CD4-positive, alpha-beta T cell treated with Interferon gamma for 1 hour (primary cell): ENCODE measurements at places on chromosomes 1 and 21.

DNA sequence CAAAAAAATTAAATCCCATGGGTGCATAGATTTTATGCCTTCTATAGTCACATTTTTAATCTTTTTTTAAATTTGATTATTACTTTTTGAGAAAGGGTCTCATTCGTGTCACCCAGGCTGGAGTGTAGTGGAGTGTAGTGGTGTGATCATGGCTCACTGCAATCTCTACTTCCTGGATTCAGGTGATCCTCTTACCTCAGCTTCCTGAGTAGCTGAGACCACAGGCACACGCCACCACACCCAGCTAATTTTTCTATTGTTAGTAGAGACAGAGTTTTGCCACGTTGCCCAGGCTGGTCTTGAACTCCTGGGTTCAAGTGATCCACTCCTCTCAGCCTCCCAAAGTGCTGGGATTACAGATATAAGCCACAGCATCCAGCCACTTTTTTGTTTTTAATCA is 10.4 kb downstream of the CBR3 start:
- no peak for DNase-seq

- DNase-seq: no peak
Measured at GRCh38 chr1:11788549-11789053, 17.2 kb downstream of the MTHFR start.

DNA sequence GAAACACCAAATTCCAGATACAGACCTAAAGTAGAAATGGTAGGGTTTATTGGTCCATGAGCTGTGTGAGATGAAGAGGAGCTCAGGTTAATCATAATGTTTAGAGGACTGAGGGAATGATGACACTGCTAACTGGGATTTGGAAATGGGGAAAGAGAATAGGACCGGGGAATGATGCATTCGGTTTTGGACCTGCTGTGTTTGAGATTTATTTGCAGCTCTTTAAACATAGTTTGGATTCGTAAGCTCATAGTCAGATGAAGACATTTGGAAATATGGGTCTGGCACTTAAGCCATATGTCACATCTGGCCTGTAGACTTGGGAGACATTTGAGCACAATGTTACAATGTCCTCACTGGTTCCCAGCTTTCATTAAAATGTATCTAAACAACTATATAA is 127.9 kb upstream of the DUSP10 start:
- no peak for DNase-seq

- no peak for DNase-seq
Measured at GRCh38 chr1:165858364-165858823, 31.0 kb downstream of the UCK2 start.

- DNase-seq: no peak
Measured at GRCh38 chr21:28442085-28442484, 550.6 kb downstream of the LTN1 start.

GRCh38 chr1:204410688-204411450 is 748 bp downstream of the PPP1R15B start:
- DNase-seq: no peak

DNA sequence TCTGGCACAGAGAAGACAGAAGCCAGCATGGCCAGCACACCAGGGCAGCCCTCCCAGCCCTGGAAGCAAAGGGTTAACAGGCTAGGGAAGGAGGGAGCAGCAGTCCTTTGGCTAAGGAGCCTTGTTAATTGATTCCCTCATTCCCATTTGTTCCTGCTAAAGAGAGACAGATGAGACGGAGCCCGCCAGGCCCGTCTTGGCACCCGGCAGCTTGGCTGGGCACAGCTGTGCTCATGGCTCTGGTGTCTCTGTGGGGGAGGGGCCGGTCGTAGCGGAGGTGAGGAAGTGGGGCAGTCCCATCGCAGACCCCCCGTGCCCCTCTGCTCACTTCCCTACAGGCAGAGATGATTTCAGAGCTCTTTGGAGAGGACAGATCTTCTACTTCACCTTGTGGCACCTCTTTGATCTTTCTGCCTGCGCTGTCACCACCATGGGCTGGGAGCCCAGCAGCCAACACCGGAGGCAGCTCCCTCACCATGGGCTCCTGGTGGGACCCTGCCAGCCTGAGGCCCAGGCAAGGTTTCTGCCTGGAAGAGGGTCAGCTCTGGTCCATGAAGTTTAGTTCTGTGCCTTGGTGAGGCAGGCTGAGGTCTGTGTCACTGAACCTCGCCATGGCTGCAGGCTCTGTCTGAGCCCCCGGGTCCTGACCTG is 38.0 kb downstream of the FOXO6 start:
- no peak for DNase-seq

- DNase-seq: no peak
Measured at GRCh38 chr1:179812501-179813292, 64.9 kb downstream of the TOR1AIP2 start.

GRCh38 chr1:23111600-23112535 is 56.8 kb downstream of the LUZP1 start:
- no peak for DNase-seq

DNA sequence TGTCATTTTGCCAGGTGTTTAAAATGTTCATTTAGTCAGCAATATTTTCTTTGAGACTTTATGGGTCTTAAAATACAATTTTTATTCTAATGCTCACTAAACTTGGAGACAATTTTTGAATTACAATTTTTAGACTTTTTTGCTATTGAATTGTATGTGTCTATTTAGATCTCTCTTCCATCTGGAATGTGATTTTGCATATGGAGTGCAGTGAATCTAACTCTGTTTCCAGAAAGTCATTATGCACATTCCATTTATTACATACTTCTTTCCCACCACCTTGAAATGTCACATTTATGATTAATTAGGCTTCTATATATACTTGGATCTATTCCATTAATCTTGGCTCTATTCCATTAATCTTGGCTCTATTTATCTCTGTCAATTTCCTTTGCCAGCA is 5.6 kb upstream of the TSPEAR start:
- no peak for DNase-seq

DNA sequence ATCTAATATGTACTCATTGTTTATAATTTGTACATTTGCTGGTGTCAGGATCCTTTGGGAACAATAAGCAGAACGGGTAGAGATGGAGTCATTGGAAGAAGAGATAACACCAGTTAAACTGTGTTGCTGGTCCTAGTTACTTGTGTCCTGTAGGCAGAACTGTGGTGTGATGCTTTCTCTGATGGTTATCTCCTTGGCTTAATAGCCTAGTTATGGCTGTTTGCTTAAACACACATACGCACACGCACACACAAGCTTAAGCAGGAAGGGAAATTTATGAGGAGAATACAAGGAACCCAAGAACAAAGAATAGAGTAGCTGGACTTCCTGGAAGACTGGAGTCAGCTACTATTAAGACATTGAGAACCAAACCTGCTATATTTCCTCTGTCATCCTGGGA is 5.7 kb upstream of the PKN2 start:
- DNase-seq: no peak

- DNase-seq: no peak
Measured at GRCh38 chr1:94379615-94380014, 38.6 kb upstream of the ABCD3 start.

DNA sequence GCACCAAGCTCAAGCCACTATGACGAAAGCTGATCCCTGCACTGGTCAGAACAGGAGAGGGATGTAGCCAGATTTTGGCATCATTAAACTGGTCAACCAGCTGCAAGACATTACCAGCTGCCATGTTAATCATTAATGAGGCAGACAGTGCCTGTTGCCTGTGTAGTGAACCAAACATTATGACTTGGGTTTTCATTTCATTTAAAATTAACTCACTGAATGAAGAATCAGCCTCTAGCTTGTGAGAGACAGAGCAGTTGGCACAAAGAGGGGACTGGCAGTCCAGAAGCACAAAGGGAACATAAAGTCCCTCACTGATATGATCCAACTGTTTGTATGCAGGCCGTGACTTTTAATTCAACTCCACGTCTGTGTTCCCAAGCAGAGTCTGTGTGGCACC is 318.9 kb downstream of the SEC16B start:
- DNase-seq: no peak

- no peak for DNase-seq
Measured at GRCh38 chr1:39485046-39485803, 6.2 kb upstream of the BMP8A start.

- DNase-seq: no peak
Measured at GRCh38 chr1:83086346-83086745, 912.6 kb downstream of the TTLL7 start.

DNA sequence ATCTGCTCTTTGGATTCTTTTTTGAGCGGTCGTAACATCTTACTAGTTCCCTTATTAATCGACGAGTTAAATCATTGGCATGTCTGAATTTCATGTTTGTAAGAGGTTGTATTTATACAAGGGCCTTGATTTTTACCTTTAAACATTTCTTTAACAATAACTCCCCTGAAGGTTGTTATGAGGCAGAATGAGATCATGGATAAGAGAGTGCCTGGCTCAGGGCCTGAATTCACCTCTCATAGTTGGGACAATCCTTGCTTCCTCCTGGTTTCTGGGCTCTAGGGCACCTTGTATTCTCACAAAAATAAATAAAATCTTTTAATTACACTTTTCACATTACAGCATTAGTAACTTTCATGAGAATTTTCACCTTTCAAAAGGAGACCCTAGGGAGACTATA is 55.4 kb downstream of the MDM4 start:
- DNase-seq: no peak

GRCh38 chr1:201630582-201630981 is 91.7 kb downstream of the NAV1 start:
- DNase-seq: no peak

GRCh38 chr1:167631936-167632614 is 2.0 kb downstream of the RCSD1 start:
- DNase-seq: no peak

GRCh38 chr1:231395076-231395997 is 26.8 kb downstream of the EGLN1 start:
- no peak for DNase-seq

- no peak for DNase-seq
Measured at GRCh38 chr1:83802460-83803152, 196.3 kb downstream of the TTLL7 start.

DNA sequence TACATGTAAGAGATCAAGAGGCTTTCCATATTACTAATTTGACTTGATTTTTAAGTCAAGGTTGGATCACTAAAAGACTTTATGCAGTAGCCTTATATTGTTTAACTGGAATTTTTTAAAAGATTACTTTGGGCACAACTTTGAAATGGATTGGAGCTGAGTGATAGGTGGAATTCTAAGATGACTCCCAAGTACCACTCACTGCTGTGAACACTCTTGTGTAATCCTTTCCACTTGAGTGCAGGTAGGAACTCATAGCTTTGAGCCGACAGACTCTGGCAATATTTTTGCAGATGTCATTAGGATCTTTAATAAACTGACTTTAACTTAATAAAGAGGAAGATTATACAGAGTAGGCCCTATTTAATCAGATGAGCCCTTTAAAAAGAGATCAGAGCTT is 831.1 kb upstream of the NCAM2 start:
- no peak for DNase-seq

- no peak for DNase-seq
Measured at GRCh38 chr1:47190857-47191256, 1.0 kb upstream of the PDZK1IP1 start.

GRCh38 chr1:5338466-5338865 is 653.8 kb downstream of the NPHP4 start:
- no peak for DNase-seq

DNA sequence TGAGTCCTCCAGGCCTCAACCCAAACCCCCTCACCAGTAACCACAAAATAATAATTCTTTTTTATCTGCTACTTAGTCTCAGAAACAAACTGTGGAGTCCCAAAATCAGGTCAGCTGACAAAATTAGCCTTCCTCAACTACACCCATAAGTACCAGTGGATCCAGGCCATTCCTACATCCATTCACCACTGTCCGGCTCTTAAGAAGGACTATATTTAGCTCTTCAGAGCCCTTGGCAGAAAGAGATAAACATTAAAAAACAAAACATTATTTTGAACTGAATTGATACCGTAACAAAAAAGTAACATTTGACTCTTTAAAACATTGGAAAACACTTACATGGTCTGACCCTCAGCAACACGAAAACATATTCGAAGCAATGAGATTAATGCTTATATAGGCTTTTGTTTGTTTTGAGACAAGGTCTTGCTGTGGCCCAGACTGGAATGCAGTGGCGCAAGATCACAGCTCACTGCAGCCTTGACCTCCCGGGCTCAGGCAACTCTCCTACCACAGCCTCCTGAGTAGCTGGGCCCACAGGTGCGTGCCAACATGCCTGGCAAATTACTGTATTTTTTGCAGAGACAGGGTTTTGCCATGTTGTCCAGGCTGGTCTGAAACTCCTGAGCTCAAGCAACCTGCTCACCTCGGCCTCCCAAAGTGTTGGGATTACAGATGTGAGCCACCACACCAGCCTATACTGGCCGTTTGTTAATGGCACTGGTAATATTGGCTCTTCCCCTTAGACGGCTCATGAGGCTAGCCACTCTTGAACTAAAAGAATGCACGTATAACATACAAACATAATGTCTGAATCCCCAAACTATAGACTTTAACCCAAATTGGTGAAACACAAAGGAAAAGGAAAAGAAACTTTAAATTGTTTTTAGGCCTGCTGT is 330.7 kb downstream of the SMYD3 start:
- no peak for DNase-seq

GRCh38 chr1:185565302-185565701 is 168.9 kb upstream of the HMCN1 start:
- DNase-seq: no peak

GRCh38 chr1:239354231-239354630 is 32.1 kb upstream of the CHRM3 start:
- DNase-seq: no peak

DNA sequence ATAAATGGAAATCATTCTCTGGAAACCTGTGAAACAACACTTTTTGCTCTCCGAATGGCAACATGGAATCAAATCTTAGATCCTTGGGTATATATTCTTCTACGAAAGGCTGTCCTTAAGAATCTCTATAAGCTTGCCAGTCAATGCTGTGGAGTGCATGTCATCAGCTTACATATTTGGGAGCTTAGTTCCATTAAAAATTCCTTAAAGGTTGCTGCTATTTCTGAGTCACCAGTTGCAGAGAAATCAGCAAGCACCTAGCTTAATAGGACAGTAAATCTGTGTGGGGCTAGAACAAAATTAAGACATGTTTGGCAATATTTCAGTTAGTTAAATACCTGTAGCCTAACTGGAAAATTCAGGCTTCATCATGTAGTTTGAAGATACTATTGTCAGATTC is 45.7 kb downstream of the PTGFR start:
- DNase-seq: no peak

DNA sequence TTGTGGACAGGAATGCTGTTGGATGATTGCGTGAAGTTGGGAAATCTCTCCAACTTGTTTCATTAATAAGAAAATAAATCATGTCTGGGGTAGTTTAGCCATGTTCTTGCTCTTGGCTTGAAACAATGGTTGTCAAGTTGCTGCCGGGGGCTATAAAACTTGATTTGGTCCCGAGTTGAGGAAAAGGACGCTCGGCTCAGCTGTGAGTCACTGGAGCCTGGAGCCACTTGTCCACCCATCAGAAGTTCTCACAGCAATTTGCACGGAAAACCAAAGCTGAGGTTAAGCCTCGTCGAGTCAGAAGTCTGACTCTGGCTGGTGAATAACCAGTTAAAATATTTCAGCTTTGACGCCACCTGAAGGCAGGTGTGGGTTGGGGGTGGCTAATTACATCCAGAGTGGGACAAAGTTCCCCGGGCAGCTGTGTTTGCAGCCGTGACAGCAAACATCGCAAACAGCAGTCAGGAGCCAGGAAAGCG is 19.7 kb upstream of the RIPK4 start:
- no peak for DNase-seq

GRCh38 chr1:110286564-110286963 is 52.6 kb upstream of the RBM15 start:
- no peak for DNase-seq

GRCh38 chr21:44763451-44764318 is 37.9 kb downstream of the UBE2G2 start:
- DNase-seq: no peak

GRCh38 chr1:23745515-23745914 is 2.2 kb downstream of the ELOA start:
- DNase-seq: no peak
